ENCODE measurements at places on chromosomes 6 and 20.

DNA sequence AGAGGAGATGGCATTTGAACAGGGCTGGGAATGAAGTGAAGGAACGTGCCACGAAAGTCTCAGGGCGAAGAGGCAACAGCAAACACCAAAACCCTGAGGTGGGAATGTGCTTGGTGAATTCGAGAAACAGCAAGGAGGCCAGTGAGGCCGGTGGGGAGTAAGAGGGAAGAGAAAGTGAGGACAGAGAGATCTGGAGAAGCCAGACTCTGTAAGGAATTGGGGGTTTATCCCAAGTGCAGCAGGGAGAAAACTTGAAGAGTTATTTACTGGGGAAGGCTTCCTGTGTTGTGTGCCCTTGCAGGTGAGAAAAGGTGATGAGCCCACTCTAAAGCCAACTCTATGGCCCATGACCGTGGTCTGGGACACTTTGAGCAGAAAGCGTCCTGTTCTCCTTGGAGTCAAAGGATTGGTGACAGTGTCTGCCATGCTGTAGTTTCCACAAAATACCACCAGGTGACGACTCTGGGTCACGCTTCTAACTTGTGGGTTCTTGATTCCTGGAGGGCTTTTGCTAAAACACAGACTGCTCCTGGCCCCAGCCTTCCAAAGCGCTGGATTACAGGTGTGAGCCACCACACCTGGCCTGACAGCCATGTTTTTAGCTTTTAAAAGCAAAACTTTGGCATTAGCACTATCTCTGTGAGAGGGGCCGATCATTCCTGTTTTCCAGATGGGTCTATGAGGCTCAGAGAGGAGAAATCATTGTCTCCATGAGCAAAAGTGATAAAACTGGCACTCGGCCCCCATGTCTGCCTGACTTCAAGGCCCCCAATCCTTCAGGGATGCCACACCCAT is 18.0 kb upstream of the CSNK2A1 start:
- peak; percentile 72 for DNase-seq

DNA sequence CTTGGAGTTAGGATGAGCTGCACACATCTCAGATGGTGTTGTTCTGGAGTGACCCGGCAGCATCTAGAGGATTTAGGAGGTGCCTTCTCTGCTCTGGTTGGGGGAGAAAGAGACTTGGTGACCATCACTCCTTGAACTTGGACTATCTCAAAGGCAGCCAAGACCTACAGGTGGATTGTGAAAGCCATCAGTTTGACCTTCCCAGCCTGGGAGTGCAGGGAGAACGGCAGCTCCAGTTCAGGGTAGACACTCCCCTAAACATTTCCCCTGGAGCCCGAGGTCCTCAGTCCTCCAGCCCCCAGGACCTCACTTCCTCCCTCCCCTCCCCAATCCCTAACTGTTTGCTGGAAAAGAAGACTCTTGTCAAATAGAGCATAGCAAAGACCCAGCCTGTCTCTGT is 128.7 kb upstream of the ARMC2 start:
- no peak for DNase-seq

DNA sequence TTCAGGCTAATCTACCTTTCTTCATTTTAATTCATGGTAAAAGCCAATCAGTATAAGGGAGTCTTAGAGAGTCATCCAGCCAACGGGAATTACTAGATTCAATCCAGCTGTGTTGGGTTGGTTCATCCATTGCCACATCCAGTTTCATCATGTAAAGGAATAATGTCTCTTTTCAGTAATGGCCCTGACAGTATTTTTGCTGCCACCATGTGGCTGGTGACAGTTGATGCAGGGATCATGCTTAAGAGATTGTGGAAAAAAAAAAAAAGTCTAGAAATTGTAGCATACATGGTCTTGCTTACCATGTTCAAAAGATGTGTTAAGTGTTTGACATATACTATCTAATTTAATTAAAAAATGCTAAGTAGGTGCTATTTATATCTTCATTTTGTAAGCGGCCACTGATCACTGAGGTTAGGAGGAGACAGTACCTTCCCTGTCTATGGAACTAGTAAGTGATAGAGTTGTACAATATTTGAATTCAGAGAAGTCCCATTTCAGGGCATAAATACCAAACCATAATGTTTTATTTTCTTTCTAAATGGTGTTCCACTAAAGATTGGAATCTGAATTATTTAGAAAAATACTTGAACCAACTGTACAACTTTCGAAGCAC is 135.9 kb downstream of the KHDRBS2 start:
- DNase-seq: peak; percentile 29

DNA sequence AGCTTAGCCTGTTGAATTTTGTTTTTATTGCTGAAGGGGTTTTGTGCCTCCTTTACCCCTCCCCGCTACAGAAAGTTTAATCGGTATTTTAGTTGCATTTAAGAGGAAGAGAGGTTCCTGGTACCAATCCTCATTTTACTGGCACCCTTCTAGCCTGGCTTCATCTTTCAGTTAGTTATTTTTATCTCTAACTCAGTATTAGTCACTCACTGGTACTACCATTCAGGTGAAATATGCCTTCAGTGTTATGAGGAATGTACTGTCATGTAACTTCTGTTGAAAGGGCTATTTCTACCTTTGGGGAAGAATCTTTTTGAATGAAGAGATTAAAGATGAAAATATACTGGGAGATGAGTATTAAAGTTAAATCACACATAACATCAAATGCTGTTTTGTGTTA is 211.8 kb downstream of the CDKAL1 start:
- DNase-seq: no peak

DNA sequence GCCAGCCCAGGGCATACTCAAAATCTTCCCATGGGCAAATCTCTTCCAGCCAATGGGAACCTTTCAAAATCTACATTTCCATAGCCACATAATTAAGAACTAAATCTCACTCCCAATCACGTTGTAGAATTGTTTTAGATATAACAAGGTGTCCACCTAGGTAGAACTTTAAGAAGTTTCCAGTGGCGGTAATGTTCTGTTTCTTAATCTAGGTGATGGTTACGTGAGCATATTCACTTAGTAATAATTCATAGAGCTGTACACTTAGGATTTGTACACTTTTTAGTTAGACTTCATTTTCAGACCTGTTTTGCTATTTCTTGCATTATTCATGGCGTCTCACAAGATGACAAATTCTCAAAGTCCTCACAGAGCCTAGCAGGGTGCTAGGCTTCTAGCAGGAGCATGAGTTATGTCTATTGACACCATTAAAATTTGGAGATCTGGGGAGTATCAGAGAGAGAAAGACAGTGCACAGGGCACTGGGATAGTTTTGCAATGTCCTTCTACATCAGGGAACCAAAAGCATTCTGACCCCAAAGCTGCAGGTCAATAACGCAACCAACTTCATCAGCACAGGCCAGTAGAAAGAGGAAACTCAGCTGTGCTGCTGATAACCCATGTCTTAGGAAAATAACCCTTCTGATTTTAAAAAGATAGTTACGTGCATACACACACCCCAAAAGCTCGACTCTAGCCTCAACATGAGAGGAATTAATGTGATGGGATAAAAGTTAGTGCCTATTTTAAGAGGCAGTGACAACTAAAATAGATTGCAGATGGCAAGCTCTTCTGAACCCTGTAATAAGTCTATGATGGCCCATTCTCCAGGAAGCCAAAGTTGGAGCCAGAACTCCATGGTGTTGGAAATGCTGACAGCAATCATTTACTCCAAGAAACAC is 518.1 kb upstream of the JARID2 start:
- no peak for DNase-seq

- DNase-seq: peak; percentile 72
Observed at GRCh38 chr6:138691595-138692057, 81.9 kb upstream of the CCDC28A start.

- peak; percentile 36 for DNase-seq
Observed at GRCh38 chr6:106377061-106377540, 16.6 kb downstream of the CRYBG1 start.

DNA sequence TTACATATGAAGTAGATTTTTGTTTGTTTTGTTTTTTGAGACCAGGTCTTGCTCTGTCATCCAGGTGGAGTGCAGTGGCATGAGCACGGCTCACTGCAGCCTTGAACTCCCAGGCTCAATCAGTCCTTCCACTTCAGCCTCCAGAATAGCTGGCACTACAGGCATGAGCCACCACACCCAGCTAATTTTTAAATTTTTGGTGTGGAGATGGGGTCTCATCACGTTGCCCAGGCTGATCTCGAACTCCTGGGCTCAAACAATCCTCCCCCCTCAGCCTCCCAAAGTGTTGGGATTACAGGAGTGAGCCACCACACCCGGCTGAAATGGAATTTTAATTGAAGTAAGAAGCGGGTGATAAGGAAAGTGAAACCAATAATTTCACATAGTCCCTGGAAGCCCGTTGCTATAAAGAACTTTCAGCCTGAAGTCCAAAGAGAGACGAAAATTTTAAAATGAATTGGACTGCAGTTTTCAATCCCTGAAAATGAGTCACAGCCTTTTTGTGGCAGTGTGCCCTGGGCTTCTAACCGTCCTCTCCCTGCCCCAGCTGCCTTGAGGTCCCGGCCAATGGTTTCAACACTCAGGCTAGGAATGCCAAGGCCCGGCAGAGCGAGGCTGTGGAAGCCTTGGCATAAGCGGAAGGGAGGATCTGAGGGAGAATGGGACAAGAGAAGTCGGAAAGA is 757 bp downstream of the RAET1E start:
- peak; percentile 90 for DNase-seq

- DNase-seq: no peak
Observed at GRCh38 chr6:113290684-113291083, 566.5 kb upstream of the MARCKS start.

- peak; percentile 95 for DNase-seq
Observed at GRCh38 chr6:41581381-41581991, 35.3 kb downstream of the FOXP4 start.

DNA sequence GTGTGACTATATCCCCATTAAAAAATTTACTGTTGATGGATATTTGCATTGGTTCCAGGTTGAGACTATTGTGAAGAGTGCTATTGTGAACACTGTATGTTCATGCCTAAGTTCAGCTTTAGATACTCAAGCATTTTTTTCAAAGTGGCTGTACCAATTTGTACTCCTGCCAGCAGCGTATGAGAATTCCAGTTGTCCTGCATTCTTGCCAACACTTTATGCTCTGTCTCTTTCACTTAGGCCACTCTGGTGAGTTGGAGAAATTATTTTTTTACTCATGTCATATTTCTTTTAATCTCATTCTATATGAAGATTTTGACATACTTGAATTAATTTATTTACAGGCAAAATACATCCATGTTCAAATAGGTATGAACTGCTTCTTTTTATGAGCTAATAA is 76.2 kb downstream of the JAG1 start:
- DNase-seq: no peak

DNA sequence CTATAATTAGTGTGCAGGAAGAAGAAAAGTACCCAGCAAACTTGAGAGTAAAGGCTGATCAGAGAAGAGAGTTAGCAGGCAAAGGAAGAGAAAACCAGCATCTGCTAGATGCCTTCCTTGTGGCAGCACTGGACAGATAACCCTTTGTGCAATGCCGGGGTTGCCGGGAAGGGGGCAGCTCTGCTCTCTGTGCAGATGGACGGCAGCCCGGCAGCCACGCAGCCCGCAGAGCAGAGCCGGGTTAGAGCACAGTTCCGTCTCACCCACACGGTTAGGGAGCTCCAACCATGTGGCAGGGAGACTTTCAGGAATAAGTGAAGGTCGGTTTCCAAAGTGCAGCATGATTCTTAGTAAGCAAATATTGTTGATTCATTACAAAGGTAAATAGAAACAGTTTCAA is 80.0 kb upstream of the RPS6KA2 start:
- peak; percentile 4 for DNase-seq

- peak; percentile 98 for DNase-seq
Observed at GRCh38 chr20:47274401-47275108, 81.9 kb downstream of the ZMYND8 start.

DNA sequence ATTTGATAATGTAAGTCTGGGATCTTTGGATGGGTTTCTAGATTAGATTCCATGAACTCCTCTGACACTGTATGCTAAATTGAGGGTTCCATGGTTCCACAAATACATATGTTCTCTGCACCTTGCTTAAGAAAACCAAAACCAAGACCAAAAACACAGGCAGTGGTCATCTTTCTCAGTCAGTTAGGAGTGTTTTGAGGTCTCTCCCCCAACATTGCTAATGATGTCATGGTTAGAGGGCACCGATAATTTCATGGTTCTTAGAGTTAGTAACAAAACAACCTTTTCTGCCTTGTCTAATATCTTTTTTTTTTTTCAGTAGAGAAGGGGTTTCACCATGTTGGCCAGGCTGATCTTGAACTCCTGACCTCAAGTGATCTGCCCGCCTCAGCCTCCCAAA is 44.5 kb downstream of the ARID1B start:
- DNase-seq: no peak

- no peak for DNase-seq
Observed at GRCh38 chr6:169161572-169162167, 92.0 kb downstream of the THBS2 start.

GRCh38 chr6:143992285-143992684 is 15.8 kb downstream of the PLAGL1 start:
- no peak for DNase-seq

DNA sequence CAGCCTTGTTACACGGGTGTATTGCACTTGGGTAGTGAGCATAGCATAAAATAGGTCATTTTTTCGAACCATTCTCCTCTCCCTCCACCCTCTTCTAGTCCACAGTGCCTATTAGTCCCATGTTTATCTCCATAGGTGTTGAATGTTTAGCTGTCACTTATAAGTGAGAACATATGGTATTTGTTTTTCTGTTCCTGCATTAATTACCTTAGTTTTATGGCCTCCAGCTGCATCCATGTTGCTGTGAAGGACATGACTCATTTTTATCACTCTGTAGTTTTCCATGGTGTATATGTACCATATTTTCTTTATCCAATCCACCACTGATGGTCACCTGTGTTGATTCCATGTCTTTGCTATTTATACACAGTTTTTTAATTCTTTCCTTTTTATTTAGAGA is 889.5 kb downstream of the EYS start:
- no peak for DNase-seq

- no peak for DNase-seq
Observed at GRCh38 chr20:19929481-19930145, 87.5 kb upstream of the NAA20 start.

DNA sequence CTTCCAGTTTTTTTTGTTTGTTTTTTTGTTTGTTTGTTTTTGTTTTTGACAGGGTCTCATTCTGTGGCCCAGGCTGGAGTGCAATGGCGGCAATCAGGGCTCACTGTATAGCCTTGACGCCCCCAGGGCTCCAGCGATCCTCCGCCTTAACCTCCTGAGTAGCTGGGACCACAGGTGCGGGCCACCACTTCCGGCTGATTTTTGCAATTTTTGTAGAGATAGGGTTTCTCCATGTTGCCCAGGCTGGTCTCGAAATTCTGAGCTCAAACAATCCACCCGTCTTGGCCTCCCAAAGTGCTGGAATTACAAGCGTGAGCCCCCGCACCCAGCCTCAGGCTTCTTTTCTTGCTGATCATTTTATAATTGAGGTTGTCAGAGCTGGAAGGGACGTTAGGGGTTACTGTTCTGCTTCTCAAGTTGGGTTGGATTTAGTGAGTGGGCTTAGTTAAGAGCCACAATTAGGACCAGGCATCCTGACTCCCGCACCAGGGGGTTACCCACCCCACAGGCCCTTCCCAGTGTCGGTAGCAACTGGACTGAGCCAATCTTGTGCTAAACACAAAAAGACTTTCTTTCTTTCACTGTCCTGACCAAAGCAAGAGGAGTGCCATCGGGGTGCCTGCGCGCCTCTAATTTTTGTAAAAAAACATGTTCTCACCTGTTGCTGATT is 13.1 kb upstream of the ZSCAN9 start:
- no peak for DNase-seq

GRCh38 chr6:134178161-134179044 is 126.0 kb upstream of the SLC2A12 start:
- DNase-seq: peak; percentile 98

GRCh38 chr6:159981403-159982245 is 12.7 kb downstream of the IGF2R start:
- DNase-seq: peak; percentile 77

- peak; percentile 48 for DNase-seq
Observed at GRCh38 chr20:37007898-37008649, 56.6 kb upstream of the SAMHD1 start.
